ENCODE measurements at places on chromosomes 1 and 21.

GRCh38 chr1:204730826-204731459 lies 45.4 kb upstream of the LRRN2 start:
- DNase-seq = no peak

- DNase-seq = no peak
Measured at GRCh38 chr1:1220197-1220596, 6.2 kb upstream of the TNFRSF4 start.

DNA sequence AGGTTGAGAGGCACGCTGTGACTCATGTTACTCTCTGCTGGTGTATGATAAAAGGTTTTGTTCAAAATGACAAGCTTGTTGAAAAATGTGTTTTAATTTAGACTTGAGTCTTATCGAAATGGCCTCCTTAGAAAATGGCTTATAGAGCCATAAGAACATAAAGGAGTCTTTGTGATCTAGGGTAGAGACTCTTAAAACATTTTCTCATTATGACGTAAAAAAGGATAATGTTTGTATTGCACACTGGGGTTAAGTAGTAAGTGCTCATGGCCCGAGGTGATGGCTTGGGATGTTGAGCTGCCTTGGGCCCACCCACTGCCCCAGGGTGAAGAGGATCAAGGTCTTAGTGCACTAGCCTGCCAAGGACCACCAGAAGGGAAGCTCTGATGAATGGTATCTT lies 117.4 kb downstream of the DISC1 start:
- DNase-seq = no peak

DNA sequence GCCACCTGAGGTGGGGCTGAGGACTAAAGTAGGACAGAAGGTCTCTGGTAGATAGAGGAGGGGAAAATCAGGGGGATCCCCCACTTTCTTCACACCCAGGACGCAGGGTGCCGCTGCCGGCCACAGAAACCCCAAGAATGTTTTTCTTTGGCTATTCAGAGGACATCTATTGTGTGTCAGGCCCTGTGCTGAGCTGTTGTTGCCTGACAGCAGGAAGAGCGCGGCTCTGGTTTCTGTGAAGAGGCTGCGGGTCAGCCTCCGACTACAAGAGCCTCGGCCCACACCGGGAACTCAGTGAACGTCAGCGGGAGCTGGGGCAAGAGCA lies 407 bp upstream of the PIGV start:
- DNase-seq = peak; percentile 50

DNA sequence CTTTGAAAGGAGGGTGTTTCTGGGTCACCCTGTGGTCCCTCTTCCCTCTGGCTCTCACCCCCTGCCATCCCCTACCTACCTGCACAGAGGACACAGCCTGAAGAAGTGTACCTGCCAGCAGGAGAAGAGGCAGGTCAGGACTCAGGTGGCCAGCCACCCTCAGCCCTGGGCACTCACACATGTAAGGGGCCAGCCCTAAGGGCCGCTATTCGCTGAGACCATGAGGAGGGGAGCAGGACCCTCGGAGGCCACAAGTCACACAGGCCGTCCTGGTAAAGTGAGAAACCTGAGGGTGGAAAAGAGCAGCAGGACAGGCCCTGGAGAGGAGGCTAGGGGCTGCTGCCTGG lies 1.2 kb downstream of the ZNF692 start:
- no peak for DNase-seq

GRCh38 chr1:203993256-203993655 lies 79.7 kb upstream of the SOX13 start:
- DNase-seq = no peak

GRCh38 chr21:34875830-34876229 lies 173.3 kb downstream of the RUNX1 start:
- DNase-seq = no peak
